ENCODE measurements at places on chromosomes 4 and X. TPM values are rescaled to one million over a fixed set of nuclear protein-coding genes. Genes with fewer than 3 reads are reported as not detected.

- H3K36me3 ChIP-seq, result peaks cover 5% of the 10 kb centered on the region
- H3K4me1 ChIP-seq, result peaks cover under 1% of the 10 kb centered on the region
- no peak overlapping the region for H3K27ac ChIP-seq
- DNase-seq, result no peak
- H3K4me3 ChIP-seq, result no peak overlapping the region
These were observed 6.5 kb downstream of the BBS7 start for GRCh38 chr4:121863799-121864198.

DNA sequence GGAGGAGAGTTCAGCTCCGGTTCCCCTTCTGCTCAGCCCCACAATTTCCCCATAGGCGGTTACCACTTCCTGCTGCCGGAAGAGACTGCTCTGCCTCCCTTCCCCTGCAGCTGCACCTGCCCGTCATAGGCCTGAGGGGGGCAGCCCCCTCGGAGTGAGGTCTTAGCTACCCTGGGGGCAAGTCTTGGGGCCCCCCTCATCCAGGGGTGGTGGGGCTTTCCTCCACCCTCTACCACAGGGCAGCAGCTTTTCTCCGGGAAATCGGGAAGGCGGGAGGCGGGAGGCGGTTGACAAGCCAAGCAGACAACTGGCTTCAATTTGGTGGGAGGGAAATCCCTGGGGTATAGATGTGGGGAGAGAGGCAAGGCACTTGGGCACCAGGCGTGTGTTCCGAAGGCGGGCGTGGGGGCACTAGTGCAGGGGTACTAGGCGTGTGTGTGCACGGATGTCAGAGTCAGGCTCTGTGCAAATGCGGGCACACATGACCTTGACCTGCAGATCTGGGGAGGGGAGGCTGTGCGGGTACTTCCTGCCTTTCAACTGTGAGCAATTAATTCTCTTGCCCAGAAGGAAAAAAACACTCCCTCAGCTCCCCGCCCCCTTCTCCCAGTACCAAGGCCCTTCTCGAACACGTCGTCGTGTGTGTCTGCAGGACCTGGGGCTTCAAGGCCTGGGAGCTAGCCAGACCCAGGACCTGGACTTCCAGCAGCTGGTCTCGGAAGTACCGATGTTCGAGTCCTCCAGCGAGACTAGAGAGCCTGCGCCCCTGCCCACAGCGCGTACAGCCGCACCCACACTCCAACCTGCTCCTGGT, 1.0 kb upstream of the ARHGAP4 start:
- H3K4me1 ChIP-seq, result peaks cover 7% of the 10 kb centered on the region
- H3K27me3 ChIP-seq, result no peaks in the 10 kb centered on the region
- peak overlapping the region; percentile 88 for H3K27ac ChIP-seq
- H3K4me3 ChIP-seq, result peak overlapping the region; percentile 47

- H3K4me3 ChIP-seq, result no peak overlapping the region
- no peaks in the 10 kb centered on the region for H3K4me1 ChIP-seq
- H3K36me3 ChIP-seq, result no peaks in the 10 kb centered on the region
These were observed 292.9 kb downstream of the IL1RAPL1 start for GRCh38 chrX:28880136-28880535.

DNA sequence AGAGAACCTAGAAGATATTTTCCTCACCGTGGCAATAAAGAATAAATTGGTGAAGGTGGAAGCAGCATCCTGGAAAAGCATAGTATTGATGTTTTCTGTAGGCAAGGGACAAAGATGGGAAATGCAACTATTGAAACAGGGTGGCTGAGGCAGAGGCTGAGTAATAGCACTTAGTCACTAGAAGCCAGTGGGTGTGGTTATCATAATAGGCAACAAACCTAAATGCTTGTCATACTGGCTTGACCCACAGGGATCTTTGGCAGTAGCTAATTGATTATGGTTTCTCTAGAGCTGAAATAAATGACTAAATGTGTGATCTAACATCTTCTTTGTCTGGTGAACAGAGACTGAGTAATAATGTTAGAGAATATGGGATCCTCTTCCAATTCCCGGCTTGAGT, 353.6 kb upstream of the RPS6KA3 start:
- H3K27me3 ChIP-seq, result no peaks in the 10 kb centered on the region
- H3K36me3 ChIP-seq, result no peaks in the 10 kb centered on the region
- peak; percentile 80 for DNase-seq
- no peak overlapping the region for H3K4me3 ChIP-seq
- H3K27ac ChIP-seq, result no peak overlapping the region

Gene FMR1NB
- total RNA-seq, result not detected

Gene USP51
- 1.3 TPM for total RNA-seq

Gene ZDHHC9
- total RNA-seq, result 13.6 TPM

Gene ZNF185
- 1.0 TPM for total RNA-seq

- no peak overlapping the region for H3K27ac ChIP-seq
- H3K27me3 ChIP-seq, result peaks cover 2% of the 10 kb centered on the region
- DNase-seq, result no peak
- no peaks in the 10 kb centered on the region for H3K36me3 ChIP-seq
- H3K4me1 ChIP-seq, result peaks cover 8% of the 10 kb centered on the region
- peak overlapping the region; percentile 50 for H3K4me3 ChIP-seq
These were observed 824 bp downstream of the TBC1D14 start for GRCh38 chr4:6910340-6910959.

DNA sequence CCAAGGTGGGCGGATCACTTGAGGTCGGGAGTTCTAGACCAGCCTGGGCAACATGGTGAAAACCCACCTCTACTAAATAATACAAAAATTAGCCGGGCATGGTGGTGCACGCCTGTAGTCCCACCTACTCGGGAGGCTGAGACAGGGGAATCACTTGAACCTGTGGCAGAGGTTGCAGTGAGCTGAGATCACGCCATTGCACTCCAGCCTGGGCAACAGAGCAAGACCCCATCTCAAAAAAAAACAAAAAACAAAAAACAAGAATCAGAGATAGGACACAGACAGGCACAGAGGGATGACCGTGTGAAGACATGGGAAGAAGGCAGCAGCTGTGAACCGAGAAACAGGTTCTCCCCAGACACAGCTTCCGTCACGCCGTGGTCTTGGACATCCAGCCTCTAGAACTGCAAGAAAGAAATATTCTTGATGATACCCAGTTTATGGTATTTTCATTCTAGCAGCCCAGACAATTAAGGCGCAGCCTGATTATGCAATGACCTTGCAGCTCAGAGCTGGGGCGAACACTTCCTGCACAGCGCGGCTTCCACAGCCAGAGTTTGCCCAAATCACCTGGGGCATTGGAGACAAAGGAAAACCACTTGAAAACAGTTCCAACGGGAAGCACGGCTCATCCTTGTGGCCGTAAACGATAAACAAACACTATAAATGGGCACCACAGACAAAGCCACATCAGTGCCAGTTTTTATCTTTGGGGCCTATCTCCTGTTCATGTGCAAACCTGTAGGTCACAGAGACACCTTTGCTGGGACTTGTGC, 4.2 kb upstream of the ARSD start:
- no peaks in the 10 kb centered on the region for H3K27me3 ChIP-seq
- H3K27ac ChIP-seq, result no peak overlapping the region
- H3K36me3 ChIP-seq, result no peaks in the 10 kb centered on the region

Gene MUC7
- total RNA-seq, result not detected

Data from fibroblast of lung (primary cell).